ENCODE measurements at places on chromosomes 3 and 15. TPM values are rescaled to one million over a fixed set of nuclear protein-coding genes. Genes with fewer than 3 reads are reported as not detected.

Gene CFAP20DC
- 2.3 TPM for total RNA-seq

Gene DZIP3
- total RNA-seq = 3.9 TPM

Gene BUB1B
- 32.9 TPM for total RNA-seq

Gene SPTBN5
- total RNA-seq = 0.24 TPM

Gene TFRC
- total RNA-seq = 94.1 TPM

Gene SLC6A6
- 95.5 TPM for total RNA-seq

Gene GP5
- not detected for total RNA-seq

Gene GHSR
- not detected for total RNA-seq

Gene GMPS
- total RNA-seq = 81.6 TPM

Gene CRYGS
- total RNA-seq = 0.85 TPM

Gene NR2E3
- total RNA-seq = 0.16 TPM

Gene CHL1
- total RNA-seq = not detected

Gene SNTN
- total RNA-seq = not detected

Gene IL17RB
- total RNA-seq = 1.1 TPM

Gene WWTR1
- total RNA-seq = 120 TPM

Gene FYCO1
- 5.1 TPM for total RNA-seq

Gene GUCA1C
- not detected for total RNA-seq

Gene PARP14
- 7.9 TPM for total RNA-seq

Gene IQCF2
- not detected for total RNA-seq

Gene SLC6A20
- total RNA-seq = not detected

Gene TLR9
- total RNA-seq = 0.05 TPM

Gene CLSTN2
- 0.05 TPM for total RNA-seq

Gene TEX55
- not detected for total RNA-seq

Gene ALDH1A3
- total RNA-seq = 19.5 TPM

Gene SLC28A1
- 0.05 TPM for total RNA-seq

Gene MAP1A
- total RNA-seq = 0.69 TPM

Gene C3orf85
- not detected for total RNA-seq

Gene MAGI1
- total RNA-seq = 3.7 TPM

Gene LMOD3
- not detected for total RNA-seq

Gene ANKRD34C
- not detected for total RNA-seq

Gene ZCWPW2
- total RNA-seq = 0.11 TPM

Gene STARD5
- 2.0 TPM for total RNA-seq

Gene SAMD7
- total RNA-seq = not detected

Gene C3orf49
- total RNA-seq = not detected
